Thymus (tissue), 14 donors: ENCODE measurements at places on chromosomes 7 and 10. TPM values are rescaled to one million over a fixed set of nuclear protein-coding genes. Genes with fewer than 3 reads are reported as not detected.

DNA sequence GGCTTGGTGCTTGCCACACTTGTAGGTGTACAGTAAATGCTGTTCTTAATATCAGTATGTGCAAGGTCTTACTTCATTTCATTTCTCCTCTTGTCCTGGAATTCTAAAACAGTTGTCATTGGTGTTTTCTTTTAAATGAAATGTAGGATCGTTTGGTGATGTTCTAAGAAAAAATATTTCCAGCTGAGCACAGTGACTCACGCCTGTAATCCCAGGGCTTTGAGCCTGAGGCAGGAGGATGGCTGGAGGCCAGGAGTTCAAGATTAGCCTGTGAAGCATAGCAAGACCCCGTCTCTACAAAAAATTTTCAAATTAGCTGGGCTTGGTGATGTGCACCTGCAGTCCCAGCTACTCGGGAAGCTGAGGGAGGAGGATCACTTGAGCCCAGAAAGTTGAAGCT lies 32.6 kb upstream of the ELN start:
- no peak for DNase-seq

GRCh38 chr7:30896036-30896435 lies 15.6 kb upstream of the AQP1 start:
- no peak for DNase-seq

DNA sequence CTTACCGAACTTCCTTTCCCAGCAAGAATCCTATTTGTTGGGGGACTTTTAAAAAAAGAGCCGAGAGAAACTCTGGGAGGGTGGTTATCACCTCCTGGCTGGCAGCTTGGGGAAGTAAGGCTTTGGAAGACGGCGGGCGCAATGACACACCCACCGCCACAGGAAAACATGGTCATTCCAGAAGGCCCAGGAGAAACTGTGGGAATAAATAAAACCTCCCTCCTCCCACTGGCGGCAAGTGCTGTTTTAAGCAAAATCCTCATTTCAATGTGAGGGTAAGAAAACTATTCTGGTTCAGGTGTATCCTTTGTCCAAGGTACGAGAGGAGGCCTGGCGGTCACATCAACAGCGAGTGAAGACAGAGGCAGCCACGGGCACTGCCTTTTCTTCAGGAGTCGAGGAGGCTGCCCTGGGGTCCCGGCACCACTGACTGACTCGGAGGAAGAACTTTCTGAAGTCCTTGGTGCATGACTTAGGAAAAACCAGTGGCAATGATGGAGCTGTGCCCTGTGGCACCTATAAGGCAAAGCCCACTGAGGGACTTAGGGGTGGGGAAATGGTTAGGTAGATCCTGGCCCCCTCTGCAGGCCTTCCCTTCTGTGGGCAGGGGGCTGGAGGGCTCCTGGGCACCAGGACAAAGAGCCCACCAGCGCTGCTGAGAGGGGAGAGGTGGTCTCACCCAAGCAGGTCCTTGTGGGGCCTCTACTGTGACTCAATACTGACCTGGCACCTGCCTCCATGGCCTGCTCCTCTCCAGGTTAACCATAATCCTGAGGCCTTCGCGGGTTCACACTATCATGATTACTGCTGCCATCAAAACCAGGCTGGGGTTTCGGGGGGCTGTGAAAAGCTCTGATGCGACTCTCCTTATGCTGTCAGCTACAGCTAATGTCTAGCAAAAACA lies 21.4 kb downstream of the DNAJB12 start:
- no peak for DNase-seq

- no peak for DNase-seq
These were observed 37.6 kb upstream of the MYO3A start for GRCh38 chr10:25896421-25896820.

The IGFBP1 gene
- total RNA-seq = 0.05 TPM

GRCh38 chr7:23161482-23161881 lies 20.4 kb upstream of the NUP42 start:
- no peak for DNase-seq

DNA sequence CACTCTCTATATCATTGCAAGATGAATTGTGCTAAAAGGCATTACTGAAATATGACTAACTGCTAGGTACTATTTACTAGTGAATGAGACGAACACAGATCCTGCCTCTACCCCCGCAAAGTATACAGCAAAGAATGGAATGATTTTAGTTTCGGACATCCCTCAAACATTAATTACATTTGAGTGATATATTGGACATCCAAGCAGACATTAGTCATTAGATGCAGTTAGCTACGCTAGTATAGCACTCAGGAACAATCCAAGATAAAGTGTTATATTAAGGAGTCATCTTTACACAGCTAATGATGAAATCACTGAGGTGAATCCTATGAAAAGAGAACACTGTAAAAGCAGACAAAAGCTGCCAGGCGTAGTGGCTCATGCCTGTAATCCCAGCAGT lies 7.3 kb upstream of the TAF3 start:
- no peak for DNase-seq

GRCh38 chr7:1170741-1171501 lies 10.9 kb upstream of the ZFAND2A start:
- no peak for DNase-seq

- no peak for DNase-seq
These were observed 157.4 kb upstream of the TCF7L2 start for GRCh38 chr10:112792487-112793201.

GRCh38 chr7:83005410-83005809 lies 157.3 kb downstream of the PCLO start:
- DNase-seq = no peak

GRCh38 chr7:105268511-105269392 lies 120.0 kb downstream of the SRPK2 start:
- DNase-seq = peak; percentile 53

- no peak for DNase-seq
These were observed 42.8 kb downstream of the HERPUD2 start for GRCh38 chr7:35652124-35652523.

GRCh38 chr7:80725181-80725611 lies 86.8 kb downstream of the CD36 start:
- no peak for DNase-seq

GRCh38 chr7:927031-927671 lies 27.3 kb downstream of the ADAP1 start:
- DNase-seq = no peak

DNA sequence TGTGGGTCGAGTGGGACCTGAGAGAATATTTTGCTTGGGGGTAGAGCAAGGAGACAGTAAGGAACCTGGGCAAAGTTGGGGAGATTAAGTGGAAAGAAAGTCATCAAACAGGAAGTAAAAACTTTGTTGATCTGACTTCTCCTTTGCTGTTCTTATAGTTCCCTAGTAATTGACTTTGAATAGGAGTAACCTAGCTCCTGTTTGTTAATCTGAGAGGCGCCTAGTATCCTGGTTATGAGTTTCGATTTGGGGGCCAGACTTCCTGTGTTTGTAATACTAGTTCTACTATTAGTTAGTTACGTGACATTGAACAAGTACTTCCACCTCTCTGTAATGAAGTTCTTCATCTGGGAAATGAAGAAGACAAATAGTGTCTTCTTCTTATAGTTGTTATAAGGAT lies 99.1 kb downstream of the ZNF365 start:
- no peak for DNase-seq

- no peak for DNase-seq
These were observed 296.2 kb downstream of the TCERG1L start for GRCh38 chr10:131015271-131015670.

GRCh38 chr7:129101746-129102145 lies 42.8 kb upstream of the TSPAN33 start:
- DNase-seq = no peak

GRCh38 chr7:148941598-148942275 lies 57.6 kb upstream of the EZH2 start:
- peak; percentile 47 for DNase-seq

The ZSCAN25 gene
- total RNA-seq = 16.7 TPM

The LRGUK gene
- total RNA-seq = 0.42 TPM

The PIK3AP1 gene
- total RNA-seq = 8.1 TPM

DNA sequence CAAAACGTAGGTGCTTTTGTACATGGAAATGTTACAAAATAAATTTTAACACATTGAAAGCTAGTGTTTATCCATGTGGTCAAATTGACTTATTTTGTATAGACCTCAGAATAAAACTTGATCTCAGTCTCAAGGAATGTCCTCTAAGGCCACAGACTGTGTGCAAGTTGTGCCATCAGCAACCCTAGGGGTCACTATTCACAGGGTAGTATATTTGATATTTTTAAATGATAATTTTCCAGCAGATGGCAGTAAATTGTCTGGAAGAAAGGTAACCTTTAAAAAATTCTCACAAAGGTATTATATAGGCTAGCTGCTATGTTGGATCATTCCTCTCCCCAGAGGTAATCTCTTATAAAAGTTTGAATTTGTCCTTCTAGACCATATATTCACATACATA lies 12.9 kb upstream of the SNX10 start:
- no peak for DNase-seq

- DNase-seq = peak; percentile 34
These were observed 32.5 kb downstream of the OGDH start for GRCh38 chr7:44638611-44639557.

DNA sequence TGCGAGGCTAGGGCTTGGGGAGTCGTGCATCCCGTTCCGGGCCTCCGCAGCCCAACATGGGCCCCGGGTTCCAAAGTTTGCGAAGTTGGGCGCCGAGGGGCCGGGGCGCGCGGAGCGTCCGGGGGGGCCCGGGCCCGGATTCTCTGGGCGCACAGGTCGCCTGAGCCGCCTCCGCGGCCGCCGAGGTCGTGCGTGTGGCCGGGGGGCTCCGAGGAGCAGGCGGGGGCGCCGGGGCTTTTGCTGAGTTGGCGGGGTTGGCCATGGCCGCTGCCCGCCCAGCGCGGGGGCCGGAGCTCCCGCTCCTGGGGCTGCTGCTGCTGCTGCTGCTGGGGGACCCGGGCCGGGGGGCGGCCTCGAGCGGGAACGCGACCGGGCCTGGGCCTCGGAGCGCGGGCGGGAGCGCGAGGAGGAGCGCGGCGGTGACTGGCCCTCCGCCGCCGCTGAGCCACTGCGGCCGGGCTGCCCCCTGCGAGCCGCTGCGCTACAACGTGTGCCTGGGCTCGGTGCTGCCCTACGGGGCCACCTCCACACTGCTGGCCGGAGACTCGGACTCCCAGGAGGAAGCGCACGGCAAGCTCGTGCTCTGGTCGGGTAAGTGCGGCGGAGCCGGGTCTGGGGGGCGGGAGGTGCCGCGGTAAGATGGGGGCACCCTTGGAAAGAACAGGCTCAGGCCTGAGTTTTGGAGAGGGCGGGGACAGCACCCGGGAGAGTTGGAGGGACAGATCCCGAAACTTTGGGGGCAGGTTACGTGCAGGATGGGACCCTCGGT lies 643 bp downstream of the SMO start:
- no peak for DNase-seq

DNA sequence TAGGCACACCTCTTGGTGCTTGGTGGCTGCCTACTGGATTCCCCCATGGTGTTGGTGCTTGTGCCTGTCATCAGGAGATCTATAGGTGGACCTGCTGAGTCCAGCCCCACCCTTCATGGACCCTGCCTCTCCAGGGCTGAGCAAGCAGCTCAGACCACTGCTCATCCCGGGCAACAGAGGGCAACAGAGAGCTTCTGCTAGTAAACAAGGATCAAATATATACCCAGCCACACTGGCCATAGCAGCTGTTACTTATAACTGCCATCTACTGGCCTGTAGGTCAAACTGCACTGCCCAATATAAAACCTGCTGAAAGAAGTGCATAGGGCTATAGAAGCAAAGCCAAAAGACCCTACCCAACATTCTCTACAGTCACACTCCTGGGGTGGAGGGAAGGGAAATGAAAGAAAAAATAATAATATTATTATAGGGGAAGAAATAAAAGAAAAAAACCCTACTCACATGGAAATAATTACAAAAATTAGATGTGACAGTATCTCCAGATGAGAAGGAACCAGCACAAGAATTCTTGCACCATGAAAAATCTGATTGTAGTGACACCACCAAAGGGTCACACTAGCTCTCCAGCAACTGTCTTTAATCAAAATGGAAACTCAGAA lies 54.9 kb upstream of the ZNF800 start:
- DNase-seq = no peak

The SH3PXD2A gene
- total RNA-seq = 3.8 TPM

DNA sequence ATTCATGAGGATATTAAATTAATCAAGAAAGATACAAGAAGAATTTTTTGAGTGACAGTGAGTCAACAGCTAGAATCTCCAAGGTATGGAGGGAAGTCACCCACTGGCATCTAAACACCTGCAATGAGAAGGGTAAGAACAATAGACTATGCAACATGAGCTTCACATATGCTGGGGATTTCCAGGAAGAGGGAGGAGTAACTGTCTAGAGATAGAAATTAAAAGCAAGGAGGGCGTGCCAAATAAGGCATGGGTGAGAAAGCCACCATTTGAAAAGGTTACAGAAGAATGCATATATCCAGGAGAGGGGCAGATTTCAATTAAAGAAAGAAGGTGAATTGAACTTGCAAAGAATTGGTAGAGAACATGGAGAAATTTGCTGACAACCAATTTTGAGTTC lies 365.7 kb downstream of the GPR37 start:
- no peak for DNase-seq

The RASSF4 gene
- total RNA-seq = 17.9 TPM

The TMEM229A gene
- total RNA-seq = not detected

- no peak for DNase-seq
These were observed 95.2 kb downstream of the PLCE1 start for GRCh38 chr10:94088926-94089381.

DNA sequence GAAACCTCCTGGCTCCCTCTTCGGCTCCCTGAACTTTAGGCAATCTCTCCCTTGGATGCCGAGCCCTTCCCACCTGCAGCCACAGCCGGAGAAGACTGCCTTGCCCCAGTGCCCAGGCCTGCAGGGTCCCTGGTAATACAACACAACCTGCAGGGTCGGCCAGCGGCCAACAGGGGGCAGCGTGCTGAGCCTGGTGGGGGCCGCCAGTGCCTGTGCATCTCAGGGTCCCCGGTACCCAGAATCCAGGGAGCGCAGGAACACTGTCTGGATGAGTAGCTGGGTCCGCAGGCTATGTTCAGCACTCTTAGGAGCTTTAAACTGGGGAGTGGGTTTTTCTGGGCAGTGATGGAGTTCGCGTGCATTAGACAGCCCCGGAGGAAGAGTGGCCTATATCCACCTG lies 17.5 kb upstream of the C10orf71 start:
- DNase-seq = no peak

DNA sequence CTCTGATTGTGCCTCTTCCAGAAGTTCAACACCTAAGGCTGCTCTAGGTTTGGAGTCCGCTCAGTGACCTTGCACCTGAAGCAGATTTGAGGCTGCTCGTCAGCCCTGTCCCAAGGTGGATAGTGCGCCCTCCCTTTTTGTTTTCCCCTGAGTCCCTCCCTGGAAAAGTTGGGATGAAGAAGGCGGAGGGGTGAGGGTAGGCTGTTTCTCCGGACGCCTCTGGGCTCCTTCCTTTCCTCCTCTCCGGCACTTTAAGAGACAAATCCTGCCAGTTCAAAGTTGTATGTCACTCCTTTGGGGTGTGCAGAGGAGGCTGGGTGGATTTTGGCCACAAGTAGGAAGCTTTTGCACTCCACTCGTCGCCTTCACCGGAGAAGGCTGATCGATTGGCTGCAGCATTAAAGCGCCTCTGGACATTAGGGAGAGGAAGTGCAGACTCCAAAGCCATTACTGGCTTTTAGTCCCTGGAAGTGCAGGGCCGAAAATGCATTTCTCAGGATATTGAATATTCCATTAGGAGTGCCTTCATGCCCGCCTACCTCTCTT lies 81.9 kb upstream of the PRKG1 start:
- no peak for DNase-seq

The AKR1D1 gene
- 0.05 TPM for total RNA-seq
